GM04503 (cell line): ENCODE measurements at places on chromosomes 12 and 14.

GRCh38 chr14:64709126-64709525 is 4.9 kb downstream of the PLEKHG3 start:
- DNase-seq = no peak

GRCh38 chr12:124520265-124520701 is 47.1 kb downstream of the NCOR2 start:
- DNase-seq = no peak

- no peak for DNase-seq
These were observed 24.7 kb upstream of the HIF1A start for GRCh38 chr14:61670576-61670975.

- DNase-seq = no peak
These were observed 81.1 kb upstream of the CCDC198 start for GRCh38 chr14:57574617-57575288.

DNA sequence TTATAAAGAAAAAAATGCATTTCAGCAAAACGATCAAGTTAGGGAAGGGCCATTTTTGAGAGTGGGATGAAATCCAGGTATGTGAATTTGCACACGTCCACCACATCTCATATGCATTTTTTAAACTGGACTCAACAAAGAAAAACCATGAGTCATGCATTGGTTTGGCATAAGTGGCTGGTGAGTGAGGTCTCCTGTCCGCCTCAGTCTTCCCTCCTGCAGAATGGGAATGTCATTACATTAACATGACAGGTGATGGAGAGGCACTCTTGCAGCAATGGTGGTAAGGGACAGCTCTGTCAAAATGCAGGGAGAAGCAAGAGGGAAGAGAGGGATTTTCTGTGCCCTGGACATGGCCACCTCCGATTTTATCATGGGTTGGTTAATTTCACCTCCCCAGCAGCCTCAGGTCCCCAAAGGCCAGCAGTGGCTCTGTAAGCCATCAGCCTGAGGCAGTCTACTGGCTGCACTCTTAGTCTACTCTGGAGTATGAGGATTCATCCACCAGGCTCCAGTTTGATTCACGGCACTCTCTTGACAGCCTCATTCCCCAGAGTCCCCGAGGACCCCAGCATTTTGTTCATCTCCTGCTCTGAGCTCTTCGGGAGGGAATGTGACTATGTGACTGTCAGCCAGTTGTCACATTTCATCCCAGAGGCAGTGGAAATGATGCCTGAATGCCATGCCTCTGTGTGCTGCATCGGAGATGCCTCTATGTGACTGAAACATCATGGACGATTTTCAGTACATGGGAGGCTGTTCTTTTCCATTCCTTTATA is 17.1 kb upstream of the PWP1 start:
- DNase-seq = no peak

DNA sequence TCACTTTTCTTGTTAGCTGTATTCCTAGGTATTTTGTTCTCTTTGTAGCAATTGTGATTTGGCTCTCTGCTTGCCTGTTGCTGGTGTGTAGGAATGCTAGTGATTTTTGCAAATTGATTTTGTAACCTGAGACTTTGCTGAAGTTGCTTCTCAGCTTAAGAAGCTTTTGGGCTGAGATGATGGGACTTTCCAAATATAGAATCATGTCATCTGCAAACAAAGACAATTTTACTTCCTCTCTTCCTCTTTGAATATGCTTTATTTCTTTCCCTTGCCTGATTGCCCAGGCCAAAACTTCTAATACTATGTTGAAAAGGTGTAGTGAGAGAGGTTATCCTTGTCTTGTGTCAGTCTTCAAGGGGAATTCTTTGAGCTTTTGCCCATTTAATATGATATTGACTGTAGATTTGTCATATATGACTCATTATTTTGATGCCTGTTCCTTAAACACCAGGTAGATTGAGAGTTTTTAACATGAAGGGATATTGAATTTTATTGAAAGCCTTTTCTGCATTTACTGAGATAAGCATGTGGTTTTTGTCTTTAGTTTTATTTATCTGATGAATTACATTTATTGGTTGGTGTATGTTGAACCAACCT is 26.7 kb downstream of the CLECL1 start:
- DNase-seq = no peak

GRCh38 chr12:79547735-79548609 is 142.8 kb downstream of the PAWR start:
- DNase-seq = peak; percentile 51

GRCh38 chr12:132148368-132149045 is 4.2 kb downstream of the NOC4L start:
- DNase-seq = no peak

DNA sequence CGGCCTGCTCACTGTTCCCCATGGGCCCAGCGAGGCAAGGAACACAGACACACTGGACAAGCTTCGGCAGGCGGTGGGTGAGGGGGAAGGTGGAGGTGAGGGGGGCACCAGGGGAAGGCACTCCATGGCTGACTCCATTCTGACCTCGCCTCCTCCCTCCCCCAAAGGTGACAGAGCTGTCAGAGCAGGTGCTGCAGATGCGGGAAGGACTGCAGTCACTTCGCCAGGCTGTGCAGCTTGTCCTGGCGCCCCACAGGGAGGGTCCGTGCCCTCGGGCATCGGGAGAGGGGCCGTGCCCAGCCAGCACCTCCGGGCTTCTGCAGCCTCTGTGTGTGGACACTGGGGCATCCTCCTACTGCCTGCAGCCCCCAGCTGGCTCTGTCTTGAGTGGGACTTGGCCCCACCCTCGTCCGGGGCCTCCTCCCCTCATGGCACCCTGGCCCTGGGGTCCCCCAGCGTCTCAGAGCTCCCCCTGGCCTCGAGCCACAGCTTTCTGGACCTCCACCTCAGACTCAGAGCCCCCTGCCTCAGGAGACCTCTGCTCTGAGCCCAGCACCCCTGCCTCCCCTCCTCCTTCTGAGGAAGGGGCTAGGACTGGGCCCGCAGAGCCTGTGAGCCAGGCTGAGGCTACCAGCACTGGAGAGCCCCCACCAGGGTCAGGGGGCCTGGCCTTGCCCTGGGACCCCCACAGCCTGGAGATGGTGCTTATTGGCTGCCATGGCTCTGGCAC is 10.6 kb downstream of the MCRS1 start:
- DNase-seq = no peak

DNA sequence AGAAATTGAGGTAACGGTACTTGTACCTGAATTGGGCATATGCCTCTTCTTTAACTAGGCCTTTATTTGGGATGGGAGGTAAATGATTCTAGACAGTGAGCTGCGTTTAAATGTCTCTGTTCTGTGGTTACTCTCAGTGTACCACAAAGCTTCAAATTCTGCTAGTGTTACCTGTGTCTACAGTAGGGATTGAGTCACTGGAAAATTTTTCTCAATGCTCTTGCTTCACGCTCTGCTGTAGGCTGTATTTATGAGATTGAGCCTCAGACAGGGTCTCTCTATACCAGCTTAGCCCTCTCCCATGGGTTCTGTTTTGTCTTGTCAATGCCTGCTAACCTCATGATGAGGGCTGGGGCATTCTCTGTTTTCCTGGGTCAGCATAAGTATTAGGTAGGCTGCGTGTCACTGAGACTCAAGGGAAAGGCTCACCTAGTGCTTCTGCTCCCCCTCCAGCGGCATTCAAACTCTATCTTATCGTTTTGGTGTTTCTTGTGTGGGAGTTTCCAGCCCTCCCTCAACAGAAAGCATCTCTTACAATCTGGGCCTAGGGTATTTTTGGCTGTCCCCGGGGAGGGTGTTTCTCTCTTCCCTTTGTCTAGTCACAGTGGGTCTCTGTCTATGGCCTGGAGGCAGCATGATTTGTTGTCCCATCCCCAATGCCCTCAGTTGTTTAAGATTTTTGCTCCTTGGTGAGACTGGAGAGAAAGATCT is 285.8 kb downstream of the ADGRD1 start:
- DNase-seq = no peak

DNA sequence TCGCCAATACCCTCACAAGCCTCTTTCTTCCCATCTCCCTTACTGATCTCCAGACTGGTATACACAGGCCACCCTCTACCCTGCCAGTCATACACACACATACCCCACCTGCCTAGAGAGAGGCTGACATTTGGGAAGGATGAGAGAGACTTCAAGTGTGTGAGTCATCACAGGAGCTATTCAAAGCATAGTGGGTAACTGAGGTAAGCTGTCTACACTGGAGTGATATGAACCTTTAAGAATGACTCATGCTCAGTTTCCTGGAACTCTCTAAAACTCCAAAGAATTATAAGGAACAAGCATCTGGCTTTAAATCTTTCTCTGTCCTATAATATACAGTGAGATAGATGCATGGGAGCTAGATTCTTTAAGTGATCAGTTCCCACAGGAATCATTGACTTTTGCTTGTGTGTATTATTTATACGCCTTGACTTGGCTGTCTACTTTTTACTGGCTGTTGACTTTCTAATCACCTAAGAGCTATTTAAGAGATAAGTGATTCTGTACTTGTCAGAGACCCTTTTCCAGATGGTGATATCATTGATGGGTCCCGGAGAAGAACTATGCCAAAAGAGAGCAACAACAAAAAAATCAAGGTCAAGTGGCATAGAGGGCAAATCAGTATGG is 5.8 kb downstream of the IGF1 start:
- DNase-seq = no peak

GRCh38 chr12:109729801-109730200 is 16.2 kb downstream of the FAM222A start:
- no peak for DNase-seq

DNA sequence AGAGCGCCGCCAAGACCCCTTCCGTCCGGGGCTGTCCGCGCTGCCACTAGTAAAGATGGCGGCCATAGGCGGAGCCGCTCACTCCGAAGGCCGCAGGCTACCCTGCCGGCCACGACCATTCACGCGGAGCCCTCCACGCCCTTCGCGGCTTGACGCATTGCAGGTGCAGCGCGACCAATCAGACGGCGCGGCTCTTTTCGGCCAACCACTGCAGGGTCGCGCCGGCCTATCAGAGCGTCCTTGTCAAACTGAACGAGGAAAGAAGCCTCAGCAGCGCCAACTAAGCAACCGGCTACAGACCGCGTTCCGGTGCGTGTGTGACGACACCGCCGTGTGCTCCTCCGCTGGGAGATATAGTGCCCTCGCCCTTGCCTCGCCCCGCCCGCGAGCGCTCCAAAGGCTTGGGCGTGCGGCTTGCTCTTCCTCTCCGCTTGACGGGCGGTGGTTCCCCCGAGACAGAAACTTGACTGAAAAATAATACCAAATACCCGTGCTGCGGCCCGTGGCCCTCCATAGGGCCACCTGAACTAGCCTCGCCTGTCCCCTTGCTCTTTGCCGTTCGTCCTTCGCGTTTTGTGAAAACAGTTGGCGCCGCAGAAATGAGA is 13.6 kb upstream of the CALM1 start:
- peak; percentile 96 for DNase-seq

DNA sequence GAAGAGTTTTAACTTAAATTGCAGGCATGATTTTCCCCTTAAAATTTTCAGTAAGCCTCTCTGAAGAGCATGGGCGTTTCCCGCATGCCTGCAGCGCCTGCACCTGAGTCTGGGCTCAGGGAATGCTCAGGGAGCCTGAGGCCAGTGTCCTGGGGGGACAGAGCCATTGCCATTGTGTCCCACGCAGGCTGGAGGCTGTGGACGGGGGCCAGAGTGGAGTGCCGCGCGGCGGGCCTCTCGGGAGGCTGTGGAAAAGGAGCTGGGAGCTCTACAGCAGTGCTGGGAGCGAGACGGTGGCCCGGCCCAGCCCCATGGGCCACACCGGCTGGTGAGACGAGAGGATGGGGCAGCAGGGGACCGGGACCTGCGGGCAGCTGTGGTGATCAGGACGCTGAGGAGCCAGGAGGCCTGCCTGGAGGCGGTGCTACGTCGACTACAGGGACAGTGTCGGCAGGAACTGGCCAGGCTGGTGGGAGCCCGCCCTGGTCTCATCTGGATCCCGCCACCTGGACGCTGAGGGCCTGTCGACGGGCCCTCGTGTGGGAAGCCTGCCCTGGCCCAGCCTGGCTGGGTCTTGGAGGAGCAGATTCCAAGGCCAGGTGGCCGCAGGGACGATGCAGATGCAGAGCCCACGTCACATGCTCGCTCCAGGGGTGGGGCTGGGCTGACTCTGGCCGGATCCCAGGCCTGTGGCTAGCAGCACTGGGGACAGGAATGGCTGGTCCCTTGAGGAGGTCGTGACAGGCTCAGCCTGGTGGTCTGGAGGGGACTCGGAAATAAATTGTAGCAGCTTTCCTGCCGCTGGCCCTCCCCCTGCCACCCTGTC is 7.6 kb downstream of the TEDC1 start:
- no peak for DNase-seq

- no peak for DNase-seq
These were observed 24.5 kb downstream of the LMO3 start for GRCh38 chr12:16581416-16581815.

- DNase-seq = no peak
These were observed 1.5 kb downstream of the KLC1 start for GRCh38 chr14:103630364-103631108.

DNA sequence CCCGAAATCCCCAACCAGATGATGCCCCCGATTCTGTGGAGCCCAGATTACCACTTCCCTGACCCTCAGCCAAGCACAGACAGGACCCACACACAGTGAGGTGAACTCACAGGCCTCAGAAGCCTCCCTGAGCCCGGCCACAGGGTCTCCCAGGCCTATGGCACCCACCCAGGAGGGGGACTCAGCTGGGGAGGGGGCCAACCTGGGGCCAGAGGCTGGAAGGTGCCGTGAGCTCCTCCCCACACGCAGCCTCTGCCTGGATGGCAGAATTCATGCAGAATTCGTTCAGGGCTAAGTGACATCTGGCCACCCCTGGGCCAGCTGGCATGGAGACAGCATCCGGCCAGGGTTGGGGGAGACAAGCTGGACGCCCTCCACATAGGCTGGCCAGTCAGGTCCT is 11.8 kb downstream of the TMEM179 start:
- DNase-seq = no peak

GRCh38 chr12:24743941-24744793 is 204.7 kb downstream of the BCAT1 start:
- DNase-seq = no peak

GRCh38 chr12:104344682-104345081 is 41.1 kb downstream of the EID3 start:
- DNase-seq = no peak

DNA sequence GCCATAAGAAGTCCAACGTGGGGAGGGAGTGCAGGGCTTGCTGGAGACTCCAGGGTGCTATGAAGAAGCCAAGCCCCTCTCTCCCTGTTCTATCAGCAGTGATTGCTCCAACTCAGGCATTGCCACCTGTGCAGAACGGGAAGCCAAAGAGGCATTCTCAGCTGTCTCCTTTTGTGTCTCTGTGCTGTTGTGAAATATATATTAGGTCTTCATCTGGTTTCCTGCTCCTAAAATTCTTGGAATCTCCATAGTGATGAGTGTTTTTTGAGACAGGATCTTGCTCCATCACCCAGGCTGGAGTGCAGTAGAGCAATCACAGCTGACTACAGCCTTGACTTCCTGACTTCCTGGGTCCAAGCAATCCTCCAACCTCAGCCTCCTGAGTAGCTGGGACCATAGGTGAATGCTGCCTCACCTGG is 51.2 kb upstream of the AEBP2 start:
- DNase-seq = peak; percentile 20

GRCh38 chr12:111150921-111151840 is 217.7 kb downstream of the PHETA1 start:
- no peak for DNase-seq

DNA sequence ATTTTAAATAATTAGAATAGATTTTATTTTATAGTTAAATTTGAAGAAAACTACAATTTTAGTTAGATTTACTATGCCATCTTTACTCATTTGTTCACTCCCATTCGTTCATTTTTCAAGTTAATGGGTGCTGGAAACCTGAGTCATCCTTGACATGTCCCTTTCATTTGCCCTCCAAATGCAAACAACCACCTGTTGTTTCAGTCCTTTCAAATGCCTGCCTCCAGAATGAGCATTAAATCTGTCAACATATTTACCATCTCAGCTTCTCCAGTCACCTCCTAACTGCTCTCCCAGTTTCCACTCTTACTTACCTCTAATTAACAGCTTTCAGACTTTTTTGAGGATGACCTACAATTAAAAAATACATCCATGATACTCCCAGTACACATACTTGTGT is 375.5 kb downstream of the RAD51B start:
- DNase-seq = no peak
